ENCODE measurements at places on chromosomes 16 and 17. TPM values are rescaled to one million over a fixed set of nuclear protein-coding genes. Genes with fewer than 3 reads are reported as not detected.

TMC7 gene
- total RNA-seq: 12.4 TPM

HID1 gene
- 56.9 TPM for total RNA-seq

TMIGD1 gene
- 119 TPM for total RNA-seq

B9D1 gene
- 5.1 TPM for total RNA-seq

KRTAP17-1 gene
- not detected for total RNA-seq

ADAP2 gene
- total RNA-seq: 15.9 TPM

SLC6A4 gene
- 1.8 TPM for total RNA-seq

CDH3 gene
- total RNA-seq: 0.22 TPM
